ENCODE measurements at places on chromosomes 2 and 18. TPM values are rescaled to one million over a fixed set of nuclear protein-coding genes. Genes with fewer than 3 reads are reported as not detected.

- no peak for DNase-seq
These were observed 512.8 kb upstream of the NRP2 start for GRCh38 chr2:205169464-205169863.

DNA sequence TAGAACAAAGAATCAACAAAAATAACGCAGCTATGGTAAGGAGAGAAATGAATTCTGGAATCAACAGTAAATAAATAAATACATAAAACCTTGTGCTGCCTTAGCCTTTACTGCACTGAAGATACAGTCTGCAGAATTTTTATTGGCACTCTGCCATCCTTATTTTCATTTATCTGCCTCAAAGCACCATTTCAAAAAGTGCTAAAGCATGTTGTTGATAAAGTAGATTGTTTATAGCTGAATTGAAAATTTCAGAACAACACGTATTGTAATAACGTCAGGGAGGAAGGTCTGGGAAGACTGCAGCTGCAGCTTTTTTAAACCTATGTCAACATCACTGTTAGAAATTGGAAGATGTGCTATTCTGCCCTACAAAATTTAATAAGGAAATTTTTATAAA, 787.2 kb downstream of the PLCL1 start:
- DNase-seq = no peak

DNA sequence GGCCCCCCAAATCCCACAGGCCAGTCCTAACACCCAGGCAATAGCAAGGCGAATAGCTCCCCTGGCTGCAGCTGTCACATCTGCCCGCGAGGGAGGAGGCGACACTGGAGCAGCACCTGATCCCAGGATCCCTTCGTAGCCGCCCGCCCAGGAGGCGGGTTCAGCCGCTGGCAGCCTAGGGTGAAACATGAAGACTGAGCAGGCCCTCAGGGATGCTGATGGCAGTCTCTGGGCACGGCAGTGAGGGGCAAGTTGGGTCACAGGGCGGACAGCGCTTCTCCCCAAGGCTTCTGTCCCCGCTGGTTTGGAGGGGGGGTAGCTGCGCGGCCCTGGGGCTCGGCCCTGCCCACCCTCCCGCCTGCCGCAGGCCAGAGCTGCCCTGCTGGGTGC, 1.9 kb downstream of the DNMT3A start:
- no peak for DNase-seq

- no peak for DNase-seq
These were observed 686.1 kb upstream of the RAB6C start for GRCh38 chr2:129293326-129293725.

The MRPL19 gene
- total RNA-seq = 43.9 TPM

The VWA3B gene
- not detected for total RNA-seq

All from epithelial cell of proximal tubule (primary cell).